ENCODE measurements at places on chromosomes 1 and 21.

DNA sequence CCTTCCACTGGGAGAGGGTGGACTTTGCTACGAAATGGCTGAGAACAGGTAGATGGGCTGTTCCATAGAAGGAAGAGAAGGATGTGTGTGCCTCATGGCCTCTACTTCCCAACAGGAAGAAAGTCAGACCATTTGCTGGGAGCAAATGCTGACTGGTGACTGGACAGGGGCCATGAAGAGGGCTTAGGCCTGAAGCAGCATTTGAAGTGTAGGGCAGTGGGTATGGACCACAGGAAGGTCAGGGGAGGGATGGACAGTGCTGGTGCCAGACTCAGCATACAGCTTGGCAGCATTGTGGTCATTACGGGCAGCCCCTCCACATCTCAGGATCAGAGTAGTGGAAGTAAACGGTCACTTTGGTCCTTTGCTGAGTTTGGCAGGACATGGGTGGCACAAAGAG is 275.7 kb downstream of the MATN1 start:
- DNase-seq, result no peak

DNA sequence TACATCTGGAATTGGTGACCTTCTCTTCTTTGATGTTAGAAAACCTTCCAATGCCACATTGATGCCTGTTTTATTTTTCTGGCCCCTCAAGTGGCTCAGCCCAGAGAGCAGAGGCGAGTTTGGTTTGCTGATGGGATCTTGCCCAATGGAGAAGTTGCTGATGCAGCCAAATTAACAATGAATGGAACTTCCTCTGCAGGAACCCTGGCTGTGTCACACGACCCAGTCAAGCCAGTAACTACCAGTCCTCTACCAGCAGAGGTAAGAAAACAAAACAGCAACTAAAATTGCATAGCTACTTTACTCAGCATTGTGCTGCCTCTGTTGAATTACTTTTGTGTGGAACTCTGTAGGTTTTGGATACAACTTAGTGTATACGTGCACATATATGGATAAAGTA is 97.6 kb downstream of the CC2D1B start:
- no peak for DNase-seq

DNA sequence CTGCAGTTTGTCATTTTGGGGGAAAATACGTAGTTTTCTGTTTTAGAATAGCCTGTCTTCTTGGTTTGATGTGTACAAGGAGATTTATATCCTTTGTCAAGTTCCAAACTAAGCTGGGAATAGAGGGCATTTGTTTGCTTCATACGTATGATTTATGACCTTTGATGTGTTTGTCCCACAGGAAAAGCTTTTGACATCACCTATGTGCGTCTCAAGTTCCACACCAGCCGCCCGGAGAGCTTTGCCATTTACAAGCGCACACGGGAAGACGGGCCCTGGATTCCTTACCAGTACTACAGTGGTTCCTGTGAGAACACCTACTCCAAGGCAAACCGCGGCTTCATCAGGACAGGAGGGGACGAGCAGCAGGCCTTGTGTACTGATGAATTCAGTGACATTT is 79.9 kb downstream of the LAMC1 start:
- DNase-seq, result no peak

DNA sequence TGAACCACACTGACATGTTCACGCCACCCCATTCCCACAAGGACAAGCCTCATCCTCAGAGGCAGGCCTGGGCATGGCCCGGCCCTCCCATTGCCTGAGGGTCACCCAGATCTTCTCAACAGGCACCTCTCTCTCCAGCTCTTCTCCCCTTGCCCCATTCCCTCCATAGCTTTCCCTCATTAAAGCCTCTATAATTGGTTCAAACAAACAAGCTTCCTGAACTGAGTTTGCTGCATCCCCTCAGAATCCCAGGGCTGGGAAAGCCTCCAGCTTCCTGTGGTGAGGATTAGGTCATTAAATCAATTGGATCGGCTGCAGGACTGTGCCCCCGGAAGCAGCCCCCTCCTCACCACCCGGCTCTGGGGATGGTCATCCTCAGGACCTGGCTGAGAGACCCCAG is 18.9 kb downstream of the CTNNBIP1 start:
- no peak for DNase-seq

- no peak for DNase-seq
These were observed 45.3 kb downstream of the ZSCAN20 start for GRCh38 chr1:33517596-33518250.

GRCh38 chr1:179366093-179366800 is 476 bp downstream of the AXDND1 start:
- DNase-seq, result no peak

DNA sequence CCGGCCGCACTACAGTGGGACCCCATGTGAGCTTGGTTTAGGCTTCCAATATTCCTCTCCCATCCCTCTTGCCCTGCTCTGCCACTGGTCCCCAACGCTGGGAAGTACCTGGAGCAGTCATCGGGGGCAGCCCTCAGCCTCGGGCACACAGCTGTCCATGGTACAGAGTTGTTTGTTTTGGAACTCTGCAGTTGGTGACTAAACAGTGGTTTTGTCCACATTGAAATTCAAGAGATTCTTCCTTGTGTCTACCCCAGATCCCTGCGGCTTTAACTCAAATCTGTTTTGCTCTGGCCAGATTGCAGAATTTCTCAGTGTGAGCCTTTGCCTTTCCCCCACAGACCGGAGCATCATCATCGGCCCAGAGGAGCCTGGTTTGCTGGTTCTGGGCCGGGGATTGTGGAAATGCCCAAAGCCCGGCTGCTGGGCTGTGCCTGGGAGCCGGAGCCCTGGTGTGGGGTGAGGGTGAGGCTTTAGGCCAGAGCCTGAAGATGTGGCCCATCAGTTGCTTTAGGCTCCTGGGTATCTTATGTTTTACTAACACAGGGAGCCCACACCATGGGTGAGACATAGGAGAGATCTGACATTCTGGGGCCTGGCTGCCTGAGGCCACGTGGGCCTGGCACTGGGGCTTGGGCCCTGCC is 93.2 kb downstream of the ARHGEF10L start:
- DNase-seq, result no peak

DNA sequence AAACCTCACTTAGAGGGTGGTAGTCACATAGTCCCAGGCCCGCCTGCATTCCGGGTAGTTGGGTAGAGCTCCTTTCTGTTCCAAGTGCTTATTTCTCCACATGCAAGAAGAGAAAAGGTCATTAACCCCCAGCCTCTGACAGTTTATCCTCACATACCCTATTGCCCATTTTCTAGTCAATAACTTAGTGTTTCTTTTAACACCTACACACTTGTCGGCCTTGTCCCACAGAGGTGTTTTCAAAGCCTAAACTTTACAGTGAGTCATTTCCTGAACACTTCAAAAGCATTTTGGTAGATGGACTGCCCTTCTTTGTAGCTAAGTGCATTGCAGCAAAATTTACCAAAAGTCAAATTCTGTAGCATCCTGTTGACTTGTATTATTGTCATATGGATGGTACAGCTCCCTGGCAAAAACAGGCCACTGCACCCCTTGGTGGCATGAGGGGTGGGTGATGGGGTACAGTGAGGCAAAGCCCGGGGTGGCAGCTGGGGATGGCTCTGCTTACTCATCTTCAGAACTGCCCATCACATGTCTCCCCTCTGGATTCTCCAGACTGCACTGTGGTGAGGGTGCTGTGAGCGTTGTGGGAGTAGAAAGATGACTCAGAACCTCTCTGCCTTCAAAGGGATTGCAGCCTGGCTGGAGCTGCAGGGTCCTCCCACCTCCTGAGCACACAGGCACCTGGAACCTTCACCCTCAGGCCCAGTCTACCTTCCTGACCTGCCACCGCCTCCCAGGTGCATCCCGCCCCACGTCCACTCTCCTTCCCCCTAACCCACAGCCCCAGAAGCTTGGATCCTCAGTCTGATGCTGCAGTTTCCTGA is 45.8 kb upstream of the DMRTB1 start:
- no peak for DNase-seq

- DNase-seq, result no peak
These were observed 664.1 kb upstream of the CAMK1G start for GRCh38 chr1:208919371-208919770.

DNA sequence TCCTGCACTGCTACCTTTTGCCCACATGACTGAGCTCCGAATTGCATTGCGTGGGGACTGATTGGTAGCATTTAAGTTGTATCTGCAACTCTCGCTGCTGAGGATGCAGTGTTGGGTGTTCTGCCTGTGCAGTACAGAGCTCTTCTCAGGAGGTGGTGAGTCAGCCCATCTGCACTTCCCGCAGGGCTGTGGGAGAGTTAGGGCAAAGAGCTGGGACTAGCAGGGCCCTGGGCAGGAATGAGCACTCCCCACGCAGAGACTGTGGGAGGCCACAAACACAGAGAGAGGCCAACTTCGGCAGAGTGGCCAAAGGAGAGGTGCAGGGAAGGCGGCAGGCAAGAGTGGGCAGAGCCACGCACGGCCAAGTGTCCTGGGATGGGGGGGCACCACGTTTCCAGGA is 244.7 kb downstream of the SIPA1L2 start:
- no peak for DNase-seq

- DNase-seq, result no peak
These were observed 9.3 kb downstream of the MTFR1L start for GRCh38 chr1:25829046-25829445.

DNA sequence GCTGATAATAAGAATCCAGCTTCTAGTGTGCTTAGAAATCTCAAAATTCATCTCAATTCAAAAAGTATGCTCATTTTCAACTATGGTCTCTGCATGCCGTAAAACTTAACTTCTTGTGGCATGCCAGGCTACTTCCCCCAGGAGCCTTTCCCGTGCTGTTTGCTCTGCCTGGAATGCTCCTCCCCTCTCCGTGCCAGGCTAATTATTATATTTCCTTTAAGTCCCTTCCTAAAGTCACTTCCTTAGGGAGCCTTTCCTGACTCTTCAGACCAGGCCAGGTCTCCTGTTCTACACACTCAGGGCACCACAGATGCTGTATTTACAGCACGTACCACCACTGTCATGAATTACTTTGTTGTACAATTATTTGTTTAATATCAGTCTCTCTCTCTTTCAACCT is 67.1 kb upstream of the PPP2R5A start:
- no peak for DNase-seq

DNA sequence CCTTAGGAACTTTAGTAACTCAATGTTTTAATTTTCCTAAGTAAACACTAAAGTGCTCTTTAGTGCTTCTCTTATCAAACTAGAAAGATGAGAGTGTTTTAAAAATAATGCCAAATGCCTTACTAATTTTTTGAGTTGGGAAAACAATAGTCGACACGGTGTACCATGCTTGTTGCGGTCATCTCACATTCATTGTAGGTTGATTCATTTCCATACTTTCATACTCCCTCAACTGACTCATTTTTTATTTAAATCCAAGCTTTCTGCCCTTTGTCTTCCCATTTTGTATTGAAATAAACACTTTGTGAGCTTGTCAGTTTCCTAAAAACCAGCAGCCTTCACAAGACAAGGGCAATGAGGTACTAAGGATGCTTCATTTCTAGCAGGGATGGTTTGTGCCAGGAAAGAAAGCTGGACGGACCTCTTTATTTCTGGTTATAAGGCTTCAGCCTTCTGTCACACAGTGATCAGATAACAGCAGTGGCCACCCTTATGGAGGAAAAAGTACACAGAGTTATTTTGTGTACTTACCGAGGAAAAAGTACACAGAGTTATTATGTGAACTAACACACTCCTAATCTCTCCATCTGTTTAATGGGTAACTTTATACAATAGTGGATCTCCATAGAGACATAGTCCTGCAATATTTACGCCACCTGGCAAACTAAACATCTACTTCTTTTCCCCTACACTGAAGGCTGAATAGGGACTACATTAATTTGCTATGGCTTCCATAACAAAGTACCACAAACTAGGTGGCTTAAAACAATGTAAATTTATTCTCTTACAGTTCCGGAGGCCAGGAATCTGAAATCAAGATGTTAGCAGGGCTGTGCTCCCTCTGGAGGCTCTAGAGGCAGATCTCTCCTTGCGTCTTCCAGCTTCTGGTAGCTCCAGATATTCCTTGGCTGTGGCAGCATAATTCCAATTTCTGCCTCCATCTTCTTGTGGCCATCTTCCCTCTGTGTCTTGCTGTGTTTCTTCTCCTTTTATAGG is 13.0 kb upstream of the CCDC190 start:
- DNase-seq, result no peak

DNA sequence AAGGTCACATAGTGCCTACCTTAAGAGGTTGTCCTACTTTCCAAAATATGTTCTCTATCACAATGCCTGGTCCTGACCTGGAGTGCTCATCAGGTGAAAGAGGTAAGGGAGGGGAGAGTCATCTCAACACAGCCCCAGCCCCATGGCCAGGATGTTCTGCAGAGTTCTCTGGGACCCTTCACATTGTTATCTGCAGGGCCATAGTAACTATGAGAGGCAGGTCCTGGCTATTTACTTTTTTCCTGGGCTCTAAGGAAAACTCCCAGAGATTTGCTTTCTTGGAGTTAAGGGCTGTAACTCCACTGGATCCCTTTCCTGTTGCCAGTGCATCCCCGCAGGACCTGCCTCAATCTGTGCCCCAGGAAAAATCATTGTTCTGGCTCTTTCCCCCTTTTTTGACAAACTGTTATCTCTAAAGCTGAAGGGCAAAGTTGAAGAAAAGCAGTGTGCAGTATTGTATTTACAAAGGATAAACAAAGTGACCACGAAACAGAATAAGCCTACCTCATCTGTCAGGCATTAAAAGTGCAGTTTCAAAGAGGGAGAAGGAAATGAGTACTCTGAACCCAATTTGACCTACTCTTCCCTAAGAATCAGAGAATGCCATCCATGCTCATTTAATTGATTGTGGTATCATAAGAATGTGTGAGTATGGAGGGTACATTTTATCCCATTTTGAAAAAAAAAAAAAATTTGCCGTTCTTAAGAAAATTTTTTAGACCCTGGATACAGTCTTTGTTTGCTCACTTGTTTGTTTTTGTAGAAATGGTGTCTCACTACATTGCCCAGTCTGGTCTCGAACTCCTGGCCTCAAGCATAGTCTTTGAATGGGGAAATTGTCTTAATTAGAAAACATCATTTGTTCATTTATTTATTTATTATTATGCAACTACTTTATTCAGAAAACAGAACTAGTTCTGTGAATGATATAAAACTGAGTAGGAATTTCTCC is 149.6 kb downstream of the RHOU start:
- no peak for DNase-seq

- DNase-seq, result no peak
These were observed 2.9 kb downstream of the PADI3 start for GRCh38 chr1:17251701-17252376.

- no peak for DNase-seq
These were observed 25.7 kb downstream of the TRIM33 start for GRCh38 chr1:114485286-114485685.

All from NCI-H1436 treated with DMSO at 0.1 percent for 48 hours (cell line).